ENCODE measurements at places on chromosomes 13 and 19. TPM values are rescaled to one million over a fixed set of nuclear protein-coding genes. Genes with fewer than 3 reads are reported as not detected.

The ZNF610 gene
- total RNA-seq, result 0.33 TPM

The ELANE gene
- not detected for total RNA-seq

The PALM3 gene
- 0.07 TPM for total RNA-seq

The ICAM3 gene
- 0.74 TPM for total RNA-seq

The TMEM190 gene
- total RNA-seq, result not detected

The PRR20E gene
- not detected for total RNA-seq

The CYP4F22 gene
- total RNA-seq, result not detected

The BCAM gene
- total RNA-seq, result 97.8 TPM

The CRTC1 gene
- 2.1 TPM for total RNA-seq

The CALR gene
- total RNA-seq, result 926 TPM

The SULT2A1 gene
- not detected for total RNA-seq

The ZNF283 gene
- total RNA-seq, result 2.0 TPM

The PRR20D gene
- total RNA-seq, result not detected

The FFAR2 gene
- total RNA-seq, result not detected

The GDF15 gene
- 19.5 TPM for total RNA-seq

The NKPD1 gene
- total RNA-seq, result 2.3 TPM

The CEACAM4 gene
- total RNA-seq, result not detected

The LRRC63 gene
- not detected for total RNA-seq

The PABPC3 gene
- total RNA-seq, result 0.07 TPM

The MBD3L3 gene
- total RNA-seq, result not detected

The C1QTNF9 gene
- total RNA-seq, result not detected

Data from airway epithelial cell (primary cell).